HS-27A (cell line): ENCODE measurements at places on chromosomes 6 and 20.
A peak's percentile ranks its signal among the peaks of the same experiment; 100 is the strongest.

- DNase-seq: no peak
These were observed 27.8 kb downstream of the RGS17 start for GRCh38 chr6:153103319-153103655.

DNA sequence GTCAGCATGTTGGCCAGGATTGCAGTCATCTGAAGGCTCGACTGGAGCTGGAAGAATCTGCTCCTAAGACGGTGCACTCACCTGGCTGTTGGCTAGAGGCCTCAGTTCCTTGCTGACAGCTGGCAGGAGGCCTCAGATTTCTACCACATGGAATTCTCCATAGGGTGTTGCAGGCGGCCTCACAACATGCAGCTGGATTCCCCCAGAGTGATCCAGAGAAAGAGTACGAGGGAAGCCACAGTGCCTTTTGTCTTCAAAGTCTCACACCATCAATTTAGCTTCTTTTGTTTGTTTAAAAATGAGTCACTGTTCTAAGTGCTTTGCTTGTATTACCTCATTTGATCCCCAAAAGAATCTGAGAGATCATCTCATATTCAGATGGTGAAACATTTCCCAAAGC, 65.5 kb upstream of the FYN start:
- peak; percentile 41 for DNase-seq

GRCh38 chr20:59788196-59788735, 145.2 kb downstream of the SYCP2 start:
- no peak for DNase-seq

DNA sequence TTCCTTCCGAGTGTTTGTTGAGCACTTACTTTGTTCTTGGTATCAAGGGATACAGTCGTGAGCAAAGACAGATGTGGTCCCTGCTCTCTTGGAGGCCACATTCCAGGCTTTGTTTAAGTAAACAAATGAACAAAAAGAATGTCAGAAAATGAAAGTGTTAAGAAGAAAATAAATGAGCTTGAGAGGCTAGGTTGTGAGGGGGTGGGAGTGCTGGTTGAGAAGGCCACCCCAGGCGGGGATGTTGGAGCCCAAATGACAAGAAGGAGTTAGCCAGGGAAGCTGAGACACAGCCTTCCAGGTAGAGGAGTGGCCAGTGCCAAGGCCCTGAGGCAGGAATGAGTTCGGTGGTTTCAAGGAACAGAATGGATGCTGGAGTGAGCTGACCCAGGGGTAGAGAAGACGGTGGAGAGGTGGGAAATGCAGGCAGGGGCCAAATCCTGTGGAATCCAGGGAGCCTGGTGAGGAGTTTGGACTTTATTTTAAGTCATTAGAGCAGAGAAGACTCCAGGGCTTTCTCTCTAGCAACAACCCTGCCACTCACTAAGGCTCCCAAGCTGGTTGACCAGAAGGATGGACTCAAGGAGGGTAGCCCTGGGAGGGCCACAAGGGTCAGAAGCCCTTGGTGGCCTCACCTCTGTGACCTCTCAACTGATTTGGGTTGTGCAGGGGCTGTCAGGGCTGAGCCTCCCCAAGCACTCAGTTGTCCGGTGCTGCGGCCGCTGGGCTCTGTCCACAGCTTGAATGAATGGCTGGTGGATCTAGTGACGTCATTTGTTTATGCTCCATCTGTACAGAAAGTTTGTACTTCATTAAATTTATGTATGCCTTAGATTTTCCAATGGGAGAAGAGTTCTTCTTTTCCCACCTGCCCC, 66.0 kb upstream of the STX16 start:
- no peak for DNase-seq

DNA sequence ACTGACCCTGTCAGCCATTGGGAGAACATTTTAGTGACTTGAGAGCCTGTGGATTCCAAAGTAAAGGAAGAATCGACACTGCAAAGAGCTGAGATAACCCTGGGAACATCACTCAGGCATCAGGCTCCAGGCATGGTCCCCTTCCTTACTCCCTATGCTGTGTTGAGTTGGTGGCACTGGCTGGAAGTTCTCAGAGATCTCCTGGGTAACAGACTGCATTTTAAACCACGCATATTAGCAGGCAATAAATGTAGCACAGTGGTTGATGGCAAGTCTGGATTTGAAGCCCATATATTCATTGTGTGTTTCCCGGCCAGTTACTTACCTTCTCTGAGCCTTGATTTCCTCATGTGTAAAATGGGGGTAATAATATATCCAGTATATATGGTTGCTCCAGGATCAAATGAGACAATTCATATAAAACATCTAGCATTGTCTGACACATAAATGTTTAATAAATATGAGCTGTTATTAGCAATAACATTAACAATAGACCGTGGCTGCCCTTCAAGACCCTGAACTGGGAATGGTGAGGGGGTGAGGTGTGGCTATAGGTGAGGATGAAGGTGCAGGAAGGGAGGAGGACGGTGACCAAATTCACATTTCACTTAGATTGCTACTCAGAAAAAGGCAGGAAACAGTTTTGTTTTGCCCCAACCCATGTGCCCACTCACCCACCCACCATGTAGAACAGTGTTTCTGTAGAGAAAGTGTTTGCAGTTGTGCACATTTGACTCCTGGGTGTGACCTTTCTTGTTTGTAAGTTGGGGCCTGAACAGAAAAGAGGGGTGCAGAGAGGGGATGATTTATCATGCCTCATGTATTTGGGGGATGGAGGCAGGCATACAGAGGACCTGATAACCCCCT, 2.1 kb downstream of the PLCG1 start:
- DNase-seq: no peak

GRCh38 chr6:46490425-46491200, 636 bp downstream of the RCAN2 start:
- no peak for DNase-seq

- DNase-seq: no peak
These were observed 1.9 kb downstream of the SLCO4A1 start for GRCh38 chr20:62644044-62644795.

DNA sequence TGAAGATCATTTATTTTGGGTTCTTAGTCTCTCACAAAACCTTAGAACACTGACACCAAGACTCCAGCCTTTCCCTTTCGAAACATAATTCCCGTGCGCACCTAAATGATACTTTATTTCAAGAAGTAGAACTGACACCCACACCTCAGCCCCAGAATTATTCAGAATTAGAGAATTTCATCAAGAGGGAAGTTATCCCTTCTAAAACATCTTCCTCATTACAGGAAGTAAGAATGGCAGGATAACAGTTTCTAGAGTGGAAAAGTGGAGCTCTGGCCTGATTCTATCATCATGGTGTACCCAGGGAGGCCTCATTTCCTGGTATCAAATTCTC, 1.4 kb upstream of the SRXN1 start:
- no peak for DNase-seq

- DNase-seq: no peak
These were observed 48.1 kb downstream of the PLAGL1 start for GRCh38 chr6:143959927-143960326.

GRCh38 chr20:23081263-23081819, 4.8 kb downstream of the CD93 start:
- DNase-seq: no peak

DNA sequence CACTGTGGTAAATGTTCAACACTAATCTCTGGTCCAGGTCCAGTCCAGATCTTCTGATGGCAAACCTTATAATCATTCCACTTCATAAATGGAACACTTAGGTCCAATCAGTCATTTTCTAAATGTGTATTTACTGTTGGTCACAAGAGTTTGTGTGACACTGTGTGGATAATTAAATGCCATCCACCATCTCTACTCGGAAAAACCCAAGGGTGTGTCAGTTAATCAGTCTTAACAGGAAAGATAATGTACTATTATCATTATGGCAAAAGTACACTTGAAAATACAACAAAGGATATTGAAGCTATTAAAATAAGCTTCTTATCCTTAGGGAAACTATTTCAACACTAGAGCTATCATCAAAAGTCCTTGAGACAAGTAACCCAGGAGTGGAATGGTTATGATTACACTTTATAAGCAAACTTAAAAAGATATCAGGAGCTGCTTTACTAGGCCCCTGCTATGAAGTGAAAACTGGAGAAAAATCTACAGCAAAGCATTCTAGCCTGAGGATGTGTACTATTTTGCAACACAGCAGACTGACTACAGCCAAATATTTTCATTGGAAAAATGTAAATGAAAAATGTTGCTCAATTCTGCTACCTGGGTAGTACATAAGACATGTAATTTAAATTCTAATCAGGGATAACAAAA, 227.9 kb downstream of the LAMA2 start:
- no peak for DNase-seq

- DNase-seq: no peak
These were observed 1059.0 kb upstream of the EPHA7 start for GRCh38 chr6:94478133-94479005.

GRCh38 chr6:167211881-167212712, 54.3 kb upstream of the GPR31 start:
- no peak for DNase-seq

GRCh38 chr6:130587778-130588520, 222.1 kb downstream of the TMEM200A start:
- DNase-seq: peak; percentile 85

DNA sequence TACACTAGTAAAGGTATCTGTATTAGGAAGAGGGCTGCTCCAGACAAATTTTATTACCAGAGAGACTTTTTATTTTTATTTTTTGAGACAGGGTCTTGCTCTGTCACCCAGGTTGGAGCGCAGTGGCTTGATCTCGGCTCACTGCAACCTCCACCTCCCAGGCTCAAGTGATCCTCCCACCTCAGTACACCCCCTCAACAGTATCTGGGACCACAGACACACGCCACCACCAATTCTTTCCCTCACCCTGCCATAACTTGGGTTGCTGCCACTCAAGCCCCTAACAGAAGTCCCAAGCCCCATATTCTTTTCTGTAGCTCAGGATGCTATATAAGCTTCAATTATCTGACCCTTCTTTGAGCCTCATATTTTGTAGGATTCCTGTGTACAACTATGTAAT, 6.9 kb downstream of the BCL2L1 start:
- no peak for DNase-seq

- DNase-seq: no peak
These were observed 95.4 kb downstream of the MKKS start for GRCh38 chr20:10338426-10339180.

- DNase-seq: no peak
These were observed 71.2 kb downstream of the KIAA0319 start for GRCh38 chr6:24574809-24575208.

GRCh38 chr6:112258642-112259336, 4.4 kb upstream of the LAMA4 start:
- no peak for DNase-seq

DNA sequence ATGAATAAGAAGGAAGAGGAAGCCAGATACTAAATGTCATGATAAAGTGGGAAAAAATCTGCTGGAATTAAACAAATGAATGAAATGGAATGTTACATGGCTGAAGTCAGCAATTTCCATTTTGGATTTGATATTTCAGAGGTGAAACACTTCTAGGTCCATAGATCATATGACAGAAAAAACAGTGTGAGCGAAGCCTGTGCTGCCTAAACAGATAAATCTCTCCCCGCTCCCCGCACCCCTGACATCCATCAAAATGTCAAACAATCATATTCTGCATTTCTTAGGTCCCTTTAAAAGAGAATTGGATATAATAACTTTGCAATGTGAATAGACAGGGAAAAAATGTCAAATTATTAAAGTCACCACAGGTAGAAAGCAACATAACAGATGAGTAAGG, 26.0 kb upstream of the TRDN start:
- DNase-seq: no peak

DNA sequence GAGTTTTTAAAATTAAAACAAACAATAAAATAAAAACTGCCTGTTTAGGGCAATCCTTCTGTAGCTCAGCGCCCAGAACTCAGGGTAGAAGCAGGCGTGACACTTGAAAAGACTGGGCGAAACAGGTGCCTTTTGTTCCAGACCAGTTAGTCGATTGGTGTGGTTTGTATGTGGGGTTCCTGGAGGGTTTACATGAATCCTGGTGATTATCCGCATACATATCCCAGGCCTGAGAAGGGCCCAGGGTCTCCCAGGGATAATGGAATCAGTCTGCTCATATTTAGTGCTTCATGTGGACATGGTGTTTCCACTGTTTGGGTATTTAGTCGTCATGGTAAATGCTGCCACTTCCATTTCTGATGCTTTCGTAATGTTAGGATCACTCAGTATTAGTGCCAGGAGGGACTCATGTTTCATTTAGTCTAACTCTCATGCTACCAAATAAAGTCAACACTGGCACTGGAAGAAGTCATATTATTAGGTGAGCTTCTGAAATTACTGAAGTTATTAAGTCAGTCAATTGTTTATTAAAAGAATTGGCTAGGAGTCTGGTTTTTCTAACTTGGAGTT, 116.5 kb downstream of the SAMD5 start:
- DNase-seq: no peak

- no peak for DNase-seq
These were observed 35.5 kb downstream of the NSFL1C start for GRCh38 chr20:1431158-1431557.

GRCh38 chr6:44642870-44643522, 255.5 kb downstream of the CDC5L start:
- no peak for DNase-seq

DNA sequence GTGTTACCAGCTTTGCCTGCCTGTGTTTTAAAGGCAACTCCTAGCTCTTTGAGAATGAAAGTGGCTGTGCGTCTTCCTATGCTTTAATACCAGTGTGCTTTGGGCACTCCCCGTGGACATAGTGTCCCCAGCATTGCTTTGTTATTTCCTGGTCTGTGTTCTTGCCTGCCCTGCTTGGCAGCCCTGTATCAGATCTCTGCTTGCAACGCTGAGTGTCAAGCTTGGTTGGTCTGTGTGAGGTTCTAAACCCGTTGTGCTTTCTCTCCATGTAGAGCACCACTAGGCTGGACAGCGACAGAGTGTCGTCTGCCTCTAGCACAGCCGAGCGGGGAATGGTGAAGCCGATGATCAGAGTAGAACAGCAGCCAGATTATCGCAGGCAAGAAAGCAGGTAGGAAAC, 80.2 kb downstream of the AFDN start:
- DNase-seq: no peak
